ENCODE measurements at places on chromosomes 12 and 14.
A peak's percentile ranks its signal among the peaks of the same experiment; 100 is the strongest.

DNA sequence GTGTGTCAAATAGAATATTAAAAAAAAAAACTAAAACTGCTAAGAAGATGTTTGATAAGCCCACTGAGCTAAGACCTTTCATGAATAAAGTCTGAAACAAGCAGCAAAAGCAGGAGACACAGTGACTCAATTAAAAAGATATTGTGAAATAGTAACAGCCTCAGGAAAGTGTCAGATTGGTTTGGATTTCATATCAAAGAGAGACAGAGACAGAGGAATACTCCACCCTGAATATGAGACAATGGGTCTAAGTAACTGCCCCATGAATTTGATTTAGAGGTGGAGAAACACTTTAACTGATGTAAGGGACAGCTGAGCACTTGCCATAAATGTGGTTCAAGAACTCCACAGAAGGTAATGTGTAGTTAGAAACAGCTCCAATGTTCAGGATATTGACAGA is 277.9 kb upstream of the FOXG1 start:
- no peak for DNase-seq

GRCh38 chr12:119008691-119009221 is 27.4 kb downstream of the SRRM4 start:
- DNase-seq: peak; percentile 67

DNA sequence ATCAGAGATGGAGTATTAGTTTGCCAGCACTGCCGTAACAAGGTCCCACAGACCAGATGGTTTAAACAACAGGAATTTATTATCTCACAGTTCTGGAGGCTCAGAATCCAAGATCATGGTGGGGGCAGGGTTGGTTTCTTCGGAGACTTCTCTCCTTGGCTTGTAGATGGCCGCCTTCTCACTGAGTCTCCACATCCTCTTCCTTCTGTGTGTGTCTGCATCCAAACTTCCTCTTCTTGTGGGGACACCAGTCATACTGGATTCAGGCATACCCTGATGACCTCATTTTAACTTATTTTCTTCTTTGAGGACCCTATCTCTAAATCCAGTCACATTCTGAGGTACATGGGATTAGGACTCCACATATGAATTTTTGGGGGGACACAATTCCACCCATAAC is 455.5 kb downstream of the RGS6 start:
- no peak for DNase-seq

- no peak for DNase-seq
Observed at GRCh38 chr12:10310926-10311720, 3.5 kb downstream of the KLRD1 start.

DNA sequence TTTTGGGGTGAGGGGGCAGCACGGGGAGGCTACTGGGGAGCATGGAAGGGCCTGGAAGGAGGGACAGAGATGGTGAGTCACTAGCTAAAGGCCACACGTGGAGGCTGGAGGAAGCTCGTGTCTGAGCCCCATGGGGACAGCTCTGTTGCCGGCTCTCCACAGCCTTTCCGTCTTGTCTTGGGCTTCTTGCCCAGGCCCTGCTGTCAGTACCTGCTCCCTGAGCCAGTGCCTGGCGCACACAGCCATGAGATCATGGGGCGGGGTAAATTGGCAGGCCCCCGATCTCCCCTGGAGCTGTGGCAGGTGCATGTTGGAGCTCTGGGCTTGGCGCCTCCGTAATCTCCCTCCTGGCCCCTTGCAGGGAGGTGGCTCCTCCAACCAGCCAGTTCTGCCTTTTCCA is 16.1 kb upstream of the KRT80 start:
- DNase-seq: peak; percentile 61

- no peak for DNase-seq
Observed at GRCh38 chr14:76584271-76584702, 177.0 kb upstream of the VASH1 start.

GRCh38 chr12:96212456-96213375 is 18.5 kb downstream of the ELK3 start:
- DNase-seq: no peak

GRCh38 chr12:52949413-52950331 is 754 bp downstream of the KRT18 start:
- DNase-seq: no peak

DNA sequence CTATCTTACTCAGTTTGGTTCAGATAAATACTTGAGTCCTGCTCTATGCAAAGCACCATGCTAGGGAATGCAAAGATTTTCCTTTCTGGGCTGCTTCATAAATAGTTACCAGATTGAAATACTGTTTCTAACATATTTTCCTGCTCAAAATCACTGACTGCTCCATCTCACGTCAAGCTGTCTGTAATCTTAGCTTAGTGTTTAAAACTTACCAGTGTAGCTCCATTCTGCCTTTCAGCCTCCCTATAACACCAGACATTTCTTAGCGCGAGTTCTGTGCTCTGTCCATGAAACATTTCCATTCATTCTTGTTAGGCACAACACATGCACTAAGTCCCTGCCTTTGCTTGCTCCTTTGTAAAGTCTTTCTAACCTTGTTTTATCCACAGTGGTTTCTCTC is 129.4 kb downstream of the NPAS3 start:
- no peak for DNase-seq

DNA sequence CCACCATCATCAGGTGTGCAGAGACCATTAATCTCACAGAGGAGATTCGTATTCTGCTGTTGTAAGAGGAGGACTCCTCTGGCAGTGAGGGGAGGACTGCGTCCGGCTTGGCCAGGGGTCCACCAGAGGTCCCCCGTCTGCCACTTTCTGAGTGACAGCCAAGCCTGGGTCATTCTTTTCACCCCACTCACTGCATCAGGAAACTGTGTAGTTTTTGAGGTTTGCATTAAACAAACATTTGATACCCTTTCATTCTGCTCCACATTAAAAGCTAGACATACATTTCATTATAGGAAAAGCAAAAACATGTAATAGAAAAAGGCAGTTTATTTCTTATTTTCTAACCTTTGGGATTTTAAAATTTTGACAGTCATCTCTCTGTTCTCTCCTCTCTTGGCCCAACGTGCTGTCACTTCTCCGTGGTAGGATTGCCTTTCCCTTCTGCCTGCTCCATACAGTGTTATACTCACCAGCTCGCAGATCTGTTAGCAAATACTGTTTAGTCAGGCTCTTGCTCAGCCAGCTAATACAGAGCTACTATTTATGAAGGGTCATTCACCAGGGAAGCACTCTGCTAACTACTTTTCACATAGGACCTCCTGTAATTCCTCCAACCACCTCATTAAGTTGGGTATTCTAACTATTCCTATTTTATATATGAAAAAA is 99.3 kb downstream of the PELI2 start:
- DNase-seq: no peak

GRCh38 chr12:103809154-103809553 is 31.9 kb downstream of the NT5DC3 start:
- DNase-seq: no peak

GRCh38 chr12:26281320-26281719 is 85.9 kb downstream of the SSPN start:
- DNase-seq: no peak

- no peak for DNase-seq
Observed at GRCh38 chr12:49413796-49414195, 46.5 kb downstream of the SPATS2 start.

GRCh38 chr14:101980700-101981099 is 16.3 kb downstream of the DYNC1H1 start:
- no peak for DNase-seq

DNA sequence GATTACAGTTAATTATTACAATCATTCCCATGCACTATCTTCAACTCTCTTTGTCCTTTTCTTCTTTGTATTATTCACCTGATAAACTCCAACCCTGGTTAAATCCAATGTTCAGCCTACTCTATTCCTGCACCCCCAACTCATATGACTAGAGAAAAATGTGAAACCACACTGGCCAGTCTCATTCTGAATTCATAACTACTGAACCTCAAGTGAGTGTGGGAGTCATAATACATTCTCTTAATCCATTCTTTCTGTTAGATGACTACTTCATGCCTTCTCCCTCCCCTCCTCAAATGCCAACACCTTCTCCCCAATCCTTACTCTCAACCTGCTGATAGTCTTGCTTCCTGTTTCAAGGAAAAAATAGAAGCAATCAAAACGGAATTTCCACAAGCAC is 22.3 kb upstream of the ITPR2 start:
- no peak for DNase-seq

DNA sequence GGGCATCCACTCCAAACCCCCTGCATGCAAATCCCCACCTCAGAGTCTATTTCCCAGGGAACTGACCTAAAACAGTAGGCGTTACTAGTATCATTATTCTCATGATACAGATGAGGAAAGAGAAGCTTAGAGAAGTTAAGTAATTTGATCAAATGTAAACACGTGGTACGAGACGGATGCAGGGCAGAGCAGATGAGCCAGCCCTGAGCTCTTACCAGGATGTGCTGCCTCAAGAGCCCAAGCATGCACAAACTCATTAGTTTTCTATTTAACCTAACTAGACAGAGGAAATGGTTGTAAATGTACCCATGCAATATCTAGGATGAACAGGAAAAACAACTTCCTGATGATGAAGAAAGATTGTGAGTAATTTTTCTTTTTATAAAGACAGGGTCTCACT is 173.3 kb upstream of the RASSF8 start:
- no peak for DNase-seq

- DNase-seq: no peak
Observed at GRCh38 chr14:24312736-24313507, 1.6 kb downstream of the LTB4R start.

DNA sequence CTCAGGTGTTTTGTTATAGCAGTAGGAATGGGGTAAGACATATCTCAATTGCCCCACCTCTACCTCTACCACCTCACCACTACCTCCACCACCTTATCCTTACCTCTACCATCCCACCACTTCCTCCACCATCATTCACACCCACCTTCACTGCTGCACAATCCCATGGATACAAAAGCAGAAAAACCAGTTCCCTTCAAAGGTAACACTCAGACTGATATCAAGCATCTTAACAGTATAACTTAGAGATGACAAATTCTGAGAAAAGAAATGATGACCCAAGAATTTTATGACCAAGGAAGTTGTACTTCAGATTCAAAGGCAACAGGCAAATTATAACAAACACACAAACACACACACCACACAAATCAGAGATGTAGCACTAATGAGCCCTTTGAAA is 189.4 kb downstream of the NUAK1 start:
- no peak for DNase-seq

GRCh38 chr12:59678759-59679411 is 83.1 kb downstream of the SLC16A7 start:
- DNase-seq: no peak

- DNase-seq: no peak
Observed at GRCh38 chr14:21095430-21096205, 2.8 kb downstream of the ZNF219 start.

GRCh38 chr12:103334466-103334865 is 161.3 kb downstream of the C12orf42 start:
- no peak for DNase-seq

- no peak for DNase-seq
Observed at GRCh38 chr14:105436891-105437722, 17.5 kb downstream of the MTA1 start.

DNA sequence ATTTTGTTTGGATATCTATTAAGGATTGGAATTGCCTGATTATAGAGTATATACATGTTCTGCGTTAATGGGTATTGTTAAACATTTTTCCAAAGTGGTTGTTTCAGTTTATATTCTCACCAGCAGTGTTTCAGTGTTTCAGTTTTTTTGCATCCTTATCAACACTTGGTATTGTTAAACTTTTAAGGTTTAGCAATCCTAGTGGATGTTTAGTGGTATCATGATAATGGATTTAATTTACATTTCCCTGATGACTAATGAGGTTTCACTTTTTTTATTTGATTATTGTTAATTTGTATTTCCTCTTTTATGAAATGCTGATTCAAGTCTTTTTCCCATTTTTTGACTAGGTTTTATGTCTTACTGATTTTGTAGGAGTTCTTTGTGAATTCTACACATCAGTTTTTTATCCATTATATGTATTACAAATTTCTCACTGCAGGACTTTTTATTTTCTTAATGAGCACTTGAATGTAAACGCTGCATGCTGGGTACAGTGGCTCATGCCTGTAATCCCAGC is 23.7 kb downstream of the YLPM1 start:
- DNase-seq: no peak

DNA sequence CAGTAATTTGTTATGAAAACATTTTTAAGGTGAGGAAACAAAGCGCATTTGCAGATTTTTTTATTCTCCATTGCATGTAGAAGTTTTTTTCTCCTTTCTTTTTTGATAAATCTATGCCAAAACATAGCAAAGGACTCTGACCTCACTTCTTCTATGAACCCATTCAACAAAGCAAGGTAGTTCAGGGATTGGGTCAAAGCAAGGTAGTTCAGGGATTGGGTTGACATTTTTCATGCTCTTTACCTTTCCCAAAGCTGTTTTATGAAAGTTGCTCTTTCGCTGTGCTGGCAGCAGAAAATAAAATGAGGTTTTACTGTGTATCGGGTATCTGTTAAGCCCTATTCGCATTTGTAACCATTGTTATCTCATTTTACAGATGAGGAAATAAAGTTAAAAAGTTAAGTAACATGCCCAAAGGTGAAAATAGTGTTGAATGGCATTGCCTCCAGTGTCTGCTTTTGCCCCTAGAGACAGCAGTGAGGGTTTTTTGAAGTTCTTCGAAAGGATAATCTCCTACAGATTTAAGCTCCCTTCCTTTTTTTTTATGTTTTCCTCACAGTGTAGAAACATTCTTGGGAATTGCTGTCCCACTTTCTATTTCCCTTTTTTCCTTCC is 10.6 kb downstream of the STRAP start:
- no peak for DNase-seq

DNA sequence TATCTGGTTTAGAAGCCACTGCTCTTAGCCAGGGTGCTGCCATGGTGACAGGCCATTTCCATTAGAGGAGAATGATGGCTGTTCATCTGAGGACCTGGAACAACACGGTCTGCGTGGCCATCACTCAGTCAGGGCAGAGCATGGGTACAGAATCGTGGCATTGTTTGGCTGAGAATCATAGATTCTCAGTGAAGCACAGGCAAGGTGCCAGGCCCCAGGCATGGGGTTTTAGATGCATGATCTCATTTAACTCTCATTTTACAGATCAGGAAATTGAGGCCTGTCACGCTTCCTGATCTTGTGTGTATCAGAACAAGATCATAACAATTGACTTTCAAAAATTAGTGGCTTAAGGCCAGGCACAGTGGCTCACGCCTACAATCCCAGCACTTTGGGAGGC is 26.8 kb upstream of the IRF2BPL start:
- no peak for DNase-seq

DNA sequence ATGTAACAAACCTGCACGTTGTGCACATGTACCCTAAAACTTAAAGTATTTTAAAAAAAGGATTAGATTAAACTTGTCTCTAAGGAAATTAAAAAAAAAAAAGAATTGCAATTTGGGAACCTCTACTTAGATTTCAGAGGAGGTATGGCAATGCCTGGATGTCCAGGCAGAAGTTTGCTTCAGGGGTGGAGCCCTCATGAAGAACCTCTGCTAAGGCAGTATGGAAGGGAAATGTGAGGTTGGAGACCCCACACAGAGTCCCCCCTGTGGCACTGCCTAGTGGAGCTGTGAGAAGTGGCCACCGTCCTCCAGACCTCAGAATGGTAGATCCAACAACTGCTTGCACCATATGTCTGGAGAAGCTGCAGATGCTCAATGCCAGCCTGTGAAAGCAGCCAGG is 279.6 kb upstream of the CCDC196 start:
- no peak for DNase-seq

- DNase-seq: no peak
Observed at GRCh38 chr12:64810831-64811230, 13.6 kb upstream of the TBC1D30 start.

- DNase-seq: no peak
Observed at GRCh38 chr14:90490720-90491050, 93.9 kb downstream of the CALM1 start.

All from right forelimb (tissue), 1 donor.